Glomerular endothelial cell (primary cell): ENCODE measurements at places on chromosomes 6 and 20.

DNA sequence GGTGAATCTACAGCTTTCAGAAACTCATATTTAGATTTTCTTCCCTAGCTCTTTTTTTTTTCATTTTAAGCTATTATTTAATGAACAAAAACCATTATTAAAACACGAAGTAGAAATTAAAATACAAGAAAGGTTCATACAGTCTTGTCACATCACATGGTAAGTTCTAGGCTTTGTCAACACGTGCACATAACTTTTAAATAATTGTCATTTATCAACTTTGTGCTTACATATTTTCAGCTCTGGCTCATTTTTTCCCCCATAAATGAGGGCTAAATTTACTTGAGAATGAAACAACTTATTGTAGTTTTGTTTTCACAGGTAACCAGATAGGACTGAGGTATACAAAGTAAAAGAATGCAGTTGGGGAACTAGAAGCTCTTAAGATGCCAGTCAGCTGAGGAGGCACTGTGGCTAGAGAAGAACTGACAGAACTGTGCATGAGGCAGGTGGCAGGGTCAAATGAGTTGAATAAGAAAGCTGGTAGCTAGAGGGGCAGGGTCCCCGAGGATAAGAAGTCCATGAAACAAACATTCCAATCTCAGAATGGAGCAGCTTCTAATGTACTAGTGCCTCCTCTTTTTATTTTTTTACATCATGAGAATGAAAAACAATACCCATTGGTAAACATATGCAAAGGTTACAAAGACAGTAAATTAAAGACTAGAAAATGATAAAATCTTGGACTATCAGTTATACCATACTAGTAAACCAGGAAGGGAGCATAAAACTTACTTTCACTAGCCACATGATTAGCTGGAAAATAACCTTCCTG is 141.5 kb downstream of the MYB start:
- no peak for DNase-seq

GRCh38 chr20:3101737-3102574 is 17.4 kb upstream of the AVP start:
- DNase-seq: no peak

DNA sequence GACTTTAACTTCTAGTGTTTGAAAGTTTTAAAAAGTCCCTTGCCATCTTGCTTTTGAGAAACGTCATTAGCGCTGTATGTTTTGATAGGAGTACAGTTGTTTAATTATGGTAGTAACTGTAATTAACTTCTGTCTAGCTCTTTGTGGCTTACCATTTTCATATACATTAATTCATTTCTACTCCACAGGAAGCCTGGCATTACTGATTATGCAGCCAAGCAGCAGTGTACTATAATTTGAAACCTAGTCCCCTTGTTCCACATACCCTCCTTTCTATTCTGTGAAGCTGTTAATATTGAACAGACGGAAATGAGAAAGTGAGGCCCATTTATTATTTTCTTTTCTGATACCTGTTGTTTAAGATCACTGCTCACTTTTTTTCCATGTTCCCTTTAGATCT is 235.4 kb downstream of the CDKAL1 start:
- DNase-seq: no peak

DNA sequence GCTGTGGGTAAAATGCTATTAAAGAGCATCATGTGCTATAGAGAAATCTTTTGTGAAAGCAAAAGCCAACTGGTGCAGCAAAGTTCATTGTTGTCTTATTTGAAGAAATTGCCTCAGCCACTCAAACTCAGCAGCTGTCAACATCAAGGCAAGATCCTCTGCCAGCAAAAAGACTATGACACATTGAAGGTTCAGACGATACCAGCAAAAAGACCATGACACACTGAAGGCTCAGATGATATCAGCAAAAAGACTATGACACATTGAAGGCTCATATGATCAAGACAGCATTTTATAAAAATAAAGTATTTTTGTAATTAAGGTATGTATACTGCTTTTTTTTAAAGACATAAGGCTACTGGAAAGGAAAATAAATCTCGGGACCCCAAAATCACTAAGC is 118.4 kb upstream of the RUNX2 start:
- no peak for DNase-seq

- peak; percentile 22 for DNase-seq
Measured at GRCh38 chr20:12207875-12208274, 290.2 kb downstream of the BTBD3 start.
